ENCODE measurements at places on chromosomes 12 and 14. TPM values are rescaled to one million over a fixed set of nuclear protein-coding genes. Genes with fewer than 3 reads are reported as not detected.

The KRT2 gene
- not detected for total RNA-seq

The PPP1R1A gene
- total RNA-seq = 254 TPM

The OTOGL gene
- total RNA-seq = 0.49 TPM

The TAS2R10 gene
- not detected for total RNA-seq

The SUDS3 gene
- 40.3 TPM for total RNA-seq

The RFX4 gene
- not detected for total RNA-seq

The ARHGDIB gene
- total RNA-seq = 96.1 TPM

The BATF gene
- total RNA-seq = 9.3 TPM

The OAS1 gene
- total RNA-seq = 104 TPM

The CLECL1 gene
- 0.68 TPM for total RNA-seq

The GPD1 gene
- total RNA-seq = 2,409 TPM

The FAM181A gene
- not detected for total RNA-seq

The SPPL3 gene
- total RNA-seq = 20.9 TPM

The SOAT2 gene
- total RNA-seq = not detected

The RNASE2 gene
- 5.3 TPM for total RNA-seq

The SLC8A3 gene
- 0.34 TPM for total RNA-seq

The DPF3 gene
- 6.8 TPM for total RNA-seq

The PRB2 gene
- not detected for total RNA-seq

The CLEC4D gene
- total RNA-seq = 1.2 TPM

The MDM2 gene
- 117 TPM for total RNA-seq

The SLC25A21 gene
- 0.98 TPM for total RNA-seq

The RNASE4 gene
- 306 TPM for total RNA-seq

The GPR132 gene
- total RNA-seq = 3.1 TPM

The RHOJ gene
- total RNA-seq = 23.2 TPM

The ABCC9 gene
- total RNA-seq = 57.8 TPM

The AKAP6 gene
- 6.5 TPM for total RNA-seq

The KRT75 gene
- total RNA-seq = not detected

The GLIPR1L1 gene
- not detected for total RNA-seq

The NCKAP5L gene
- total RNA-seq = 9.1 TPM

The PLEKHG7 gene
- not detected for total RNA-seq

The CCDC196 gene
- total RNA-seq = not detected

The PDE3A gene
- total RNA-seq = 9.0 TPM

The OR6C2 gene
- total RNA-seq = not detected

The HOXC12 gene
- 1.8 TPM for total RNA-seq

The LMNTD1 gene
- total RNA-seq = not detected

The PDZRN4 gene
- total RNA-seq = 0.49 TPM

The CD163 gene
- total RNA-seq = 817 TPM

The AEBP2 gene
- 43.9 TPM for total RNA-seq

The TAS2R30 gene
- 17.9 TPM for total RNA-seq

The STYK1 gene
- 0.34 TPM for total RNA-seq

The TNS2 gene
- total RNA-seq = 153 TPM

The TPPP2 gene
- not detected for total RNA-seq

The LBHD2 gene
- total RNA-seq = not detected

The MYRFL gene
- total RNA-seq = 0.44 TPM

The IGF1 gene
- 214 TPM for total RNA-seq

The HEBP1 gene
- total RNA-seq = 75.0 TPM

The TAS2R8 gene
- not detected for total RNA-seq

The ITGB7 gene
- 8.1 TPM for total RNA-seq

The SERPINA12 gene
- total RNA-seq = not detected

The SLC39A5 gene
- total RNA-seq = not detected

Measured in subcutaneous adipose tissue (tissue), 4 donors.